Hindlimb muscle (tissue), 1 donor: ENCODE measurements at places on chromosomes 4 and X. TPM values are rescaled to one million over a fixed set of nuclear protein-coding genes. Genes with fewer than 3 reads are reported as not detected.

DNA sequence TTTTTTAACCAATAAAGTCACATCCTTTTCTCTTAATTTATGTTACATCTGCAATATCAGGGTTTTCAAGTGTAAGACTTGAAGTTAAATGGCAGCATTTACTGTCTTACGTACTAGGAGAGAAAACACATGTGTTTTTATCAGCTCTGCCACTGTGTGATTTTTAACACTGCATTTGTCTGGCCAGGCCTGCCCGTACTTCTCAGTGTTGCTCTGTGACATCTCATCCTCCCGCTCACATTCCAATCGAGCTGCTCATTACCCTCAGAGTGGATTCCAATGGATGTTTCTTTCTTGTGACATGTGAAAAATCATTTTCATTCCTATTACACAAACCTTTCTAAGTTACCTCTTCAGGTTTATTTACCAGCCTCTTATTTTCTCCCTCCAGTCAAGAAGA, 420.3 kb downstream of the FAT4 start:
- peak; percentile 25 for DNase-seq

DNA sequence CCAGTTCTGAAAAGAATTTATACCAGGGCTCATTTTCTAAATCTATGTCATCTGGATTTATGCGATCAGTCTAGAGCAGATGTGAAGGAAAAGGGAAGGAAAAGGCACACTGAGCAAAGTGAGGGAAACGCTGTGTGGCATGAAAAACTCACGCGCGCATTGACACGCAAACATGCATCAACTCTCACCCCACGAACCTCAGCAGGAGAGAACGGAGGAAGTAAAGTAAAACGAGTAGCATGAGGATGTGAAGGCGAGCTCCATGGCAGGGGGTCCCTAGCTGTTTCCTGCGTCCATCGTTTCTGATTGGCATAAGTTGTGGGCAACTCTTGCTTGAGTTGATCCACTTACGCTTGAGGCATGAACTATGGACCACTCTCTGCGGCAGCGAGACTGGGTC, 102.8 kb upstream of the PDLIM3 start:
- no peak for DNase-seq

DNA sequence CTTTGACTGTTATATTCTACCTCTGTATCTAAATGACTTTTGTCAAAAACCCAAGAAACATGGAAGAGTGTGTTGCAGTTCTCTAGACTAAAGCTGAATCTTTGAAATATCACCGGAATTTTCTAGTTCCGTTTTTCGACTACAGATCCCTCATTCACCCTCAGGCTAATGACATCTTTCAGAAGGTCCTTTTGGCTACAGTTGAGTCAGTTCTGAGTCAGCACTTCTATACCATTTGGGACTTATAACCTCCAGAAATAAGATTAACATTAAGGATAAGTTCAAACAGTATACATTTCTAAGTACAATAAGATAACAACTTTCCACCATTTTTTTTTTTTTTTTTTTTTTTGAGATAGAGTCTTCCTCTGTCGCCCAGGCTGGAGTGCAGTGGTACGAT, 331.0 kb upstream of the CPXCR1 start:
- no peak for DNase-seq

DNA sequence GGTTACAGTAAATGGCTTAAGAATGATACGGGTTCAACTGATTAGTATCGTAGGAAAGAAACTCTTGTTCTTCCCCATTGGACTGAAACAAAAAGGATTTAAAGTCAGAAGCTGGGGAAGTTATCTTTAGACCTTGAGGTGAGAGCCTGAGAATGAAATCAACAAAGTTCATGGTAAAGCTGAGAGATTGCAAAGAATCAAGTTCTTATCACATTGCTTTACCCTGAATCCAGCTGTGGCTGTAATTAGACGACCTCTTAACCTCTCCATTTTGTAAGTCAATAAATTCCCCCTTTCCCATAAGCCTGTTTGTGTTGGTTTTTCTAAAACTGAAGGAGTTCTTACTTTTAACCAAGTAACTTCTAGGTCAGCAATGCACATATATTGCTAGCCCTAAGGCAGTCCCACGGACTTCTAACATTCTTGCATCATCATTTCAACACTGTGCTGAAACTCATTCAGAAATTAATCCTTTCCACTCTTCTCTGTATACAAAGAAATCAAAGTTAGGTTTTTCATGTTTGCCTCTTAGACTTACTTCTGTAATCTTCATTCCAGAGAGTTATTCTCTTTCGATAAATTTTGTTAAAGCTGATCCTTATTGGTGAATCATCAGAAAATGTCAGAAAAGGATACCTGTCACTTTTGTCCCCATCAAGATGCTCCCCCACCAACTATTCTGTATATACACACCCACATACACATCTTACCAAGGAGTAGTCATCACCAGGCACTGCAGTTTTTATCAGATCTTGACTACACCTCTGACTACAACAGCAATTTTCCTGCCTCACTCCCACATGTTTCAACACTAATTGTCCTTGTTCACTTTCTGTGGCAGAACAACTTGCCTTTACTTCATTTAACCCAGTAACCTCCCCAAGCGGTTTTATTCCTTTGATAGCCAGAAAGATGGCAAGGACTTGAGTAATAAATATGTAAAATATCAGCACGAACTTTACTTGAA, 77.9 kb upstream of the STK26 start:
- no peak for DNase-seq

DNA sequence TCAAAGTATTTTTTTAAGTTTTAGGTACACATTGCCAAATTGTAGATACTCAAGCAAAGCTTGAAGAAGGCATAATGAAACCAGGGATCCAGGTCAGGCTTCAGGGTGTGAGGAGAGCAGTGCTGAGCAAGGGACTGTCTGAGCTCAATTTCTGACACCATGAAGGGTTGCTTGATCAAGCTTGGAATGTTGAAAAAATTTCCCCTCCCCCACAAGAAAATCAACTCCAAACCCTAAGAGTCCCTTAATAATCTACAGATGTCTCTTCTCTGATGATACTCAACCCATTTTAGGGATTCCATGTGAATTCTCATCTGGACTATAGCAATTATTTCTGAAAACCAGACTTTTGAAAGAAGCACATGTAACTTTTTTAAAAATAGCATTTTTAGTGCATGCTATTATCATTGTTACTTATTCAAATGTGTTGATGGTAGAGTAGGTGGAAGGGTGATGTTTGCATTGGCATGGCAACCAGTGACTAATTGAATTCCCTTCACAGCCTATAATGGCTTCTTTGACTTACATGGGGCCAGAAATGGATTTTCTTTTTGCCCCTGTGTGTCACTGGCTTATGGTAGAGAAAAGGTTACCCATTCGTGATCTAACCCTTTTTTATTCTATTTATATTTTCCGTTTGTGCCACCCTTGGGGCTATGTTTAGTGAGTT, 252.0 kb downstream of the FBXW7 start:
- DNase-seq: no peak

- DNase-seq: no peak
Measured at GRCh38 chr4:112594993-112595392, 41.7 kb downstream of the ZGRF1 start.

DNA sequence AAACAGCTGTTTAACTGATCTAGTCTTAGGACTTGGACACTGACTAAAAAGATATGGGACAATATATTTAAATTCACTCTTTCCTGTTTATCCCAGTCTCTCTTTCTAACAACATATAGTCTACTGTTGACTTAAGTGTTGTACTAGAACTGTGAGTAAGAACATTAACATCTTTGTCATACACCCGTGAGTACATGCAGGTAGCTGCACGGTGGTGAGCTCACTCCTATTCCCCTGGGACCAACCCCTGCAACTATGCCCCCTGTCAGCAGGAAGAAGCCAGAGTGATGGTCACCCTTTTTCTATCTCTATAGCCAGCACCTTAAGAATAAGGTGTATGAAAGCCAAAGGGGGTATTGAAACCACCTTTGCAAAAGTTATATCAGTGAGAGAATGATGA, 17.6 kb downstream of the TBL1X start:
- DNase-seq: no peak

- no peak for DNase-seq
Measured at GRCh38 chrX:71453056-71453455, 79.8 kb upstream of the OGT start.

DNA sequence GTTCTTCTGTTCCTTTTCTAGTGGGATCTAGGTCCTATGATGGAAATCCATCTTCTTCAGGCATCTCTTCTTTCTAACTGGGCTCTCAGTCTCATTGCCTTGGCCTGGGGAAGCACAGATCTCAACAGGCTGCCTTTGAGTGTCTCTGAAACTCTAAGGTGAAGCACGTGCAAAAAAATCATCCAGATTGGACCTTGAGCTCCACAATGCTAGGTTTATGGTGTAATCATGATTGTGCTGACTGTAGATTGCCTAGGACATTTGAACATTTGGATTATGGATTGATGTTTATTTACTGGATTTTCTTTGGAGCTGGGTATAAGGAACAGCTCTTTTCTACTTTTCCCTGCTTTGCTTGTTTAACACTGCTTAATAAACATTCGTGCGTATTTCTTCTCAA, 191.5 kb upstream of the NR3C2 start:
- DNase-seq: no peak

DNA sequence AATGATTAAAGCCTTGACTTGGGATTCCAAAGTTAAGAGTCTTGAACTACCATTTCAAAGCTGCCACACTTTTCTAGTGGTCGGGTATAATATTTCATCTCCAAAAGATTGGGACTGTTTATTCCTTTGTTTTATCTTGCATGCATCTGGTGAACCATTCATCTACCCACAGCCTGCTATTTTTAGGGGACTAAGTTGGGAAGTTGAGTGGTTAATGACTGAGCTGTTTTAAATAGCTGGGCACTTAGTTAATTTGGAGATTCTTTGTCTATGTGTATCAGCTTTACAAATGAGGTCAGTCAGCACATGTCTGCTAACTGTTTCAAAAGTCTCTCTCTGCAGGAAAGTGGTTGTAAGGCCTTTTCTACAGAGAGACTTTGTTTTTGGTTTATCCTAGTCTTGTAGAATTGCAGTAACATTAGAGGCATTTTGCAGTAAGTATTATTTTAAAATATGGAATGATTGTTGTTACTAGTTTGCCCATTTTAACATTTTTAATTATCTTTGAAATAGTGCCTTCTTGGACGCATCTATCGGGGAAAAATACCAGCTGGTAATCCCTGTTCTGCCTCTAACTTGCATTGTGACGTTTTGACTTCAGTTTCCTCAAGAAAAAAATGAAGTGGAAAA, 8.2 kb downstream of the BMP2K start:
- DNase-seq: no peak

GRCh38 chr4:88352062-88352740, 26.5 kb upstream of the HERC6 start:
- DNase-seq: no peak

- DNase-seq: no peak
Measured at GRCh38 chrX:46444011-46444410, 101.2 kb downstream of the ZNF674 start.

GRCh38 chr4:73451981-73452747, 16.1 kb downstream of the AFP start:
- peak; percentile 8 for DNase-seq

DNA sequence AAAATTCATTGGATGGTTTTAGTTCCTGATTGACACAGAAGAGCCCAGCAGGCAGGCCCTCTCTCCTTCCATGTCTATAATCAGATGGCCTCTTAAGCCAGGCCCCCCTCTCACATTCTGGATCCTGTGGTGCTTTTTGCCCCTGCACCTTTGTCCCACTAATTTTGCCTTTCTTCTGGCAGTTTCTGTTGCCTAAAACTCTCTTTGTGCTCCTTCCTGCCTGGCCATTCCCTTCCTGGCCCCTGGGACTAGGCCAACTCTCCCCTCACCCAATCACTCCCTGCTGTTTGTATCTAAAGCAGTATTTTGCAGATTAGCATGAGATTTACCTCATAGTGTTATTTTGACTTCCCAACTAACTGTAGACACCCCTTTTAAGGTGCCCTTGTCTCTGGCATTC, 42.7 kb upstream of the DDX3X start:
- no peak for DNase-seq

DNA sequence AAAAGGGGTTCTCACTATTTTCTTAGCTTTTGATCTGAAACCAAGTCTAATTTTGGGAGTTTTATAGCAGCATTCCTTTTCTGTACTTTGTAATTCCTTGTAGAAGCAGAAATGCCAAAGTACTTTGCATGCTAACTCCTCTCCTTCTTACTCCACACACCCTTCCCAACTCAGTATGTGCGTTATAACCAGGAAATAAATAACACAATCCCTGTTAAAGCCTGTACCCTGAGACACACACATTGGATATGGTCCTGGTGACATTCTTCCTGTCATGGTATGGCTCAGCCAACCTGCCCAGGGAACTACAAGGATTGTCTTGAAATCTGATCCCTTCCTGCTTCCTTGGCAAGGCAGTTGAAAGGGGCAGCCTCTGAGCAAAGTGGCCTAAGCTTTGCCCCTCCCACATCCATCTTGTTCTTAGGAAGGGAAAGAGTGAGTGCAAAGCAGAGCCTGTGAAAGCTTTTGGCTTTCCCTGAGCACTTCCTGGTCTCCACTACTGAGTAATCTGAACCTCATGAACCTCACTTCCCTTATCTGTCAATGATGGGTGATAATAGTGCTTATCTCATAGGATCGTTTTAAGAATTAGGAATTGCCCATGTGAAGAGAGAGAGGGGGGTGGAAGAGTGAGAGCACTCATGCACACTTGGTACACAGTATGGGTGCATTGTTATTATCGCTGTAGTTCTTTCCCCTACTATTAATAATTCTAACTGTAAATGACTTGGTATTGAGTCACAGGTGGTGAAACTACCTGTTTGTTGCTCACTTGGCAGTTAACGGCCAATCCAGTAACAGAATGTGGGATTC, 109.3 kb downstream of the AFF2 start:
- no peak for DNase-seq

- no peak for DNase-seq
Measured at GRCh38 chr4:79854856-79855502, 218.1 kb downstream of the ANTXR2 start.

DNA sequence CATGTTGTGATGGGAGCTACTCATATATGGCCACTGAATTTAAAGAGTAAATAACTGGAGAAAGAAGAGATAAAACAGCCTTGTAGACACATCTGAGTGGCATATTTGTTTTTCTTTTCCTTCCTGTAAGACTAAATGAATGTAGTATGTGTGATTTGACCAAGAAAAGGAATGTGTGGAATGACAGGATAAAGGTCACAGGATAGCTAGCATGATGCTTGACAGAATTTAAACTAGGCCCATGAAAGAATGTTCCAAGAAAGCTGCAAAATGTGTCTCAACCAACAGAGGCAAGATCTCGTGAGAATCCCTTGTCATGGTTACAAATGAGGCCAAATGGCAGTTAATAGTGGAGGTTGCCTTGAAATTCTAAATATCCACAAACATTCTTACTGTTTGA, 137.0 kb downstream of the KCNIP4 start:
- DNase-seq: no peak

GRCh38 chrX:103630171-103630511, 1.4 kb downstream of the TCEAL1 start:
- DNase-seq: no peak

GRCh38 chr4:159010563-159011260, 92.2 kb upstream of the RAPGEF2 start:
- DNase-seq: peak; percentile 60

- no peak for DNase-seq
Measured at GRCh38 chr4:39043861-39044363, 11.7 kb upstream of the TMEM156 start.

Gene SCML2
- polyA plus RNA-seq: 6.0 TPM

Gene DCLK2
- 9.4 TPM for polyA plus RNA-seq

Gene DAPP1
- polyA plus RNA-seq: 2.1 TPM

Gene RBM47
- 2.4 TPM for polyA plus RNA-seq

Gene PAGE4
- polyA plus RNA-seq: not detected
